T-helper 17 cell (primary cell): ENCODE measurements at places on chromosomes 12 and 14. TPM values are rescaled to one million over a fixed set of nuclear protein-coding genes. Genes with fewer than 3 reads are reported as not detected.

- H3K36me3 ChIP-seq: no peaks in the 10 kb centered on the region
- DNase-seq: no peak
- H3K27me3 ChIP-seq: no peaks in the 10 kb centered on the region
- no peaks in the 10 kb centered on the region for H3K4me1 ChIP-seq
Observed at GRCh38 chr14:38286452-38286851, 30.6 kb upstream of the CLEC14A start.

DNA sequence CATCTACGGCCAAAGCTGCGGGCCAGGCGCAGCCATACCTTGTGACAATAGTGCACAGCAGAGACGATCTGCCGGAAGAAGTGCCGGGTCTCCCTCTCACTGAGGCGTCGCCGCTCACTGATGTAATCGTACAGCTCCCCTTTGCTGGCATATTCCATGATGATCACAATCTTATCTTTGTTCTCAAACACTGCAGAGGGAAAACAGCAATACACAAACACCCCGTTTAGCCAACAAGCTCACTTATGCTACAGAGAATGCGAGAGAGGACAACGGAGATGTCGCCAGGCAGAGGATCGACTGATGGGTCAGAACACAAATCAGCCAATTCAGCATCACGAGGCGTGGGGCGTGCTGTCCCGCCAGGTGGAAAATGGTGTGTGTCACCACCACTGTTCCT lies 52.1 kb downstream of the NUAK1 start:
- no peak overlapping the region for H3K4me3 ChIP-seq
- peaks cover 49% of the 10 kb centered on the region for H3K27me3 ChIP-seq
- H3K4me1 ChIP-seq: no peaks in the 10 kb centered on the region
- no peak for DNase-seq

The ALX1 gene
- total RNA-seq: not detected

The GALNT9 gene
- total RNA-seq: not detected

DNA sequence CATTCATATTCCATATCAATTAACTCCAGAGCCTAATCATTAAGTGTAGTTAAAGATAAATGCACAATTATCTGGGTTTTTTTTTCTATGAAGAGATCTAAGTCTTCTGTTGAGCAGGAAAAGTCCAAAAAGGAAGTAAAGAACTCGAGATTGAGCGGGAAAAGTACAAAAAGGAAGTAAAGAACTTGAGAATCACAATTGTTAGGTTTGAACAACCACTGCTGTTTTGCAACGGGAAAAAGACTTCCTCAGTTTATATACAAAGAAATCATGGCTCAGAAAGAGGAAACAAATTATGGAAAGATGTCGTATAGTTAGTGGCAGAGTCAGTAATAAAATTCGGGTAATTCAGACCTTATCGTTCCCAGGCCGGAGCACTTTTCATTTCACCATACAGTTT lies 63.3 kb downstream of the PPP1R12A start:
- no peak overlapping the region for H3K4me3 ChIP-seq
- peaks cover 10% of the 10 kb centered on the region for H3K36me3 ChIP-seq
- DNase-seq: no peak

DNA sequence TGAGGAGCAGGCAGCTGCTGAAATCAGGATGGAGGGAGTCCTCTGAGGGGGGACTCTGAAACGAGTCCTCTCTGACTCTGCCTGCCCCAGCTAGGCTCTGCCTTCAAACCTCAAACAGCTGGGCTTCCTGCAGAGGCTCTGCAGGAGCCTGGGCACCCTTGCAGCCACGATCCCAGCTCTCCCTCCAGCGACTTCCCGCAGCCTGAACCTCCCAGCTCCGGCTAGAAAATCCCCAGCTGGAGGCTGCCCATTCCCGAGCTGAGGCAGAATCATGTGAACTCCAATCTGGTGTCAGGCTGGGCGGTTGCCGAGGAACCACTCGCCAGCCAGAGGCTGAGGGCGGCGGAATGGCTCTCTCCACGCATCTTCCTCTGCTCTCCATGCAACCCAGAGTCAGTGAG lies at the start of gene GPR68:
Gene GPR68 (minus strand): TSS at position 204 of the 401 bp plus-strand sequence. CDS start 9,654 bp downstream, outside the sequence.
- peaks cover 11% of the 10 kb centered on the region for H3K36me3 ChIP-seq
- H3K4me3 ChIP-seq: peak within 1 kb of the TSS; percentile 95
- peak within 1 kb of the TSS; percentile 86 for H3K27ac ChIP-seq
- no peak for DNase-seq
- peaks cover 73% of the 10 kb centered on the region for H3K4me1 ChIP-seq

DNA sequence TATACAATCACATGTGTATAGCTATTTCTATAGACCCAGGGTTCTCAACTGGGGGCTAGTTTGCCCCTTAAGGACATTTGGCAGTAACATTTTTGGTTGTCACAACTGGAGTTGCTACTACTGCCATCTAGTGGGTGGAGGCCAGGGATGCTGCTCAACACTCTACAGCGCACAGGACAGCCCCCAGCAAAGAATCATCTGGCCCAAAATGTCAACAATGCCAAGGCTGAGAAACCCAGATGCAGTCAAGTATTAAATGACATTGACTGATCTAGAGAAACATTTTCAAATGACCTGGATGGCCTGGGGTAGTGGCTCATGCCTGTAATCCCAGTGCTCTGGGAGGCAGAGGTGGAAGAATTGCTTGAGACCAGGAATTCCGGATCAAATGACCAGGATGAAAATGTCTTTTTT lies 5.8 kb downstream of the WSB2 start:
- no peak overlapping the region for H3K27ac ChIP-seq
- peak; percentile 48 for DNase-seq
- H3K36me3 ChIP-seq: peaks cover 6% of the 10 kb centered on the region
- peaks cover 34% of the 10 kb centered on the region for H3K4me1 ChIP-seq

The P2RX2 gene
- total RNA-seq: not detected

GRCh38 chr12:30698346-30698745 lies 2.7 kb upstream of the IPO8 start:
- H3K36me3 ChIP-seq: peaks cover 6% of the 10 kb centered on the region
- no peak for DNase-seq
- peaks cover 20% of the 10 kb centered on the region for H3K4me1 ChIP-seq
- no peaks in the 10 kb centered on the region for H3K27me3 ChIP-seq
- no peak overlapping the region for H3K27ac ChIP-seq

GRCh38 chr12:75471902-75472890 lies 8.4 kb upstream of the GLIPR1 start:
- H3K27me3 ChIP-seq: peaks cover 5% of the 10 kb centered on the region
- no peak overlapping the region for H3K27ac ChIP-seq
- H3K4me3 ChIP-seq: no peak overlapping the region
- H3K36me3 ChIP-seq: no peaks in the 10 kb centered on the region
- DNase-seq: no peak

DNA sequence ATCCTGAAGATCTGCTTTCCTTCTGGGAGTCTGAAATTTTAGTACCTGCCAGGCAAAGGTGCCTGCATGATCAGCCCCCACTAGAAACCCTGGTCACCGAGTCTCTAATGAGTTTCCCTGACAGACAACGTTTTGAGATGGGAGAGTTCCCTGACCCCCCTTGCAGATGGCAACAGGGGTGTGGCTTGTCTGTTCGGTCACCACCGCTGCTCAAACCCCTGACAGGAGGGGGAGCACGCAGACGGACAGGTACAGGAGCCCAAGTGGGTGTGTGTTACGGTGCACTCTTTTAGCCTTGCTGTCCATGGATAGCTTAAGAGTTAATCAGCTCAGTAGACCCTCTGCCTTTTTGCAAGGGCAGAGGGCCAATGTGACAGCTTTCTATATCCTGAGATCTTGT lies 19.3 kb upstream of the CDKN3 start:
- no peak overlapping the region for H3K27ac ChIP-seq
- H3K4me1 ChIP-seq: peaks cover 6% of the 10 kb centered on the region
- H3K4me3 ChIP-seq: no peak overlapping the region
- H3K36me3 ChIP-seq: no peaks in the 10 kb centered on the region

- H3K27me3 ChIP-seq: no peaks in the 10 kb centered on the region
- DNase-seq: no peak
- no peak overlapping the region for H3K4me3 ChIP-seq
- H3K4me1 ChIP-seq: peaks cover 34% of the 10 kb centered on the region
- H3K36me3 ChIP-seq: no peaks in the 10 kb centered on the region
Observed at GRCh38 chr14:89543425-89543790, 126.4 kb upstream of the FOXN3 start.

DNA sequence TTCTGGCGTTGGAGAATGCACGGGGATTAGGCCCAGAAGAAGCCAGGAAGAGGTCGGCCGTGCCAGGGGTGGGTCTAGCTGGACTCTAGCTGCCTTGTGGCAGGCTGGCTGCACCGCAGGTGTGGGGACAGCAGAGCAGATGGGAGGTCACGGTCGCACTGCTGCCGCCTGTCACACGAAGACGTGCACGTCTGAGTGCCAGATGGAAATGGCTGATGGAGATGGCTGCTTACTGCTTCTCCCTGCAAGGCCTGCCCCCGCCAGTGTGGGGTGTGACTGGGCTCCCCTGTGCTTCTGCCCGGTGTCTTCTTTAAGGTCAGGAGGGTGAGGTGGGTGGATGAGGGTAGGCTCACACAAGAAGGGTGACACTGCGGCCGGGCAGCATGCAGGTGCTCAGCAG lies 79.0 kb downstream of the MOK start:
- H3K4me1 ChIP-seq: no peaks in the 10 kb centered on the region
- no peaks in the 10 kb centered on the region for H3K27me3 ChIP-seq
- no peak for DNase-seq
- H3K4me3 ChIP-seq: no peak overlapping the region
- no peaks in the 10 kb centered on the region for H3K36me3 ChIP-seq

The AQP2 gene
- total RNA-seq: not detected

The GPR137C gene
- 0.70 TPM for total RNA-seq

- peaks cover 32% of the 10 kb centered on the region for H3K27me3 ChIP-seq
- no peaks in the 10 kb centered on the region for H3K36me3 ChIP-seq
- DNase-seq: no peak
- H3K4me3 ChIP-seq: peak overlapping the region; percentile 36
Observed at GRCh38 chr12:6310771-6311610, 509 bp downstream of the PLEKHG6 start.

- H3K27ac ChIP-seq: peak overlapping the region; percentile 11
- H3K27me3 ChIP-seq: peaks cover 36% of the 10 kb centered on the region
- H3K36me3 ChIP-seq: no peaks in the 10 kb centered on the region
Observed at GRCh38 chr12:110270125-110270962, 10.7 kb upstream of the ATP2A2 start.

DNA sequence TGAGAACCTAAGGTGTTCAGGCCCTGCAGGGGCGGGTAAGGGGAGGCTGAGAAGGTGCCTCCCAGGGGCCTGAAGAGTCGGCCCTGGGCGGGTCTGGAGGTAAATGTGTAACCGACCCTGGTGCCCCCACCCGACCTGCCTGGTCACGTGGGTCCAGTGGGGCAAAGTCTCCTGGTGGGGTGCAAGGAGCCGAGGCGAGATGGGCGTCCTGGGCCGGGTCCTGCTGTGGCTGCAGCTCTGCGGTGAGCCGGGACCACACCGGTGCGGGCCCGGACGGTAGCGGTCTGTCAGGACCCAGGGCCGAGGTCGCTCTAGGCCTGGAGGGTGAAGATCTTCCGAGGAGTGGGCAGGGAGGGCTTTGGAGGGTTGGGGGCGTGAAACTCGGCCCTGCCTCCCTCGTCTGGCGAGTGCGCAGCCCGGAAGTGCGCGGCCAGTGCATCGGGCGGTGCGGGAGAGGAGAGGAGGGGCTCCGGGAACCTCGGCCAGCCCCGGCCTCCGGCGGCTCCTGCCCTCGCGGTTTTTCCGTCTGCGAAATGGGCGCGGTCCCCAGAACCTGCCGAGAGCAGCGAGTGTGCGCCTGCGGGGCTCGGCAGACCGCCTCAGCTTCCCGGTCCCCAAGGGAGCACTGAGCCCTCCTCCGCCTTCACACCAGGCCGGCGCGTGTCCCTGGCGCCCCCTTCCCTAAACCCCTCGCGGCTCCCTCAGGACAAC lies at the start of gene AMN:
Gene AMN (plus strand): TSS at position 174 of the 711 bp plus-strand sequence. CDS start 26 bp downstream, at position 200.
- no peak within 1 kb of the TSS for H3K27ac ChIP-seq
- peak within 1 kb of the TSS; percentile 78 for H3K4me3 ChIP-seq
- no peaks in the 10 kb centered on the region for H3K36me3 ChIP-seq
- no peak for DNase-seq
- peaks cover 12% of the 10 kb centered on the region for H3K4me1 ChIP-seq
- peaks cover 13% of the 10 kb centered on the region for H3K27me3 ChIP-seq

The MMP17 gene
- not detected for total RNA-seq

The C12orf75 gene
- total RNA-seq: 33.2 TPM

DNA sequence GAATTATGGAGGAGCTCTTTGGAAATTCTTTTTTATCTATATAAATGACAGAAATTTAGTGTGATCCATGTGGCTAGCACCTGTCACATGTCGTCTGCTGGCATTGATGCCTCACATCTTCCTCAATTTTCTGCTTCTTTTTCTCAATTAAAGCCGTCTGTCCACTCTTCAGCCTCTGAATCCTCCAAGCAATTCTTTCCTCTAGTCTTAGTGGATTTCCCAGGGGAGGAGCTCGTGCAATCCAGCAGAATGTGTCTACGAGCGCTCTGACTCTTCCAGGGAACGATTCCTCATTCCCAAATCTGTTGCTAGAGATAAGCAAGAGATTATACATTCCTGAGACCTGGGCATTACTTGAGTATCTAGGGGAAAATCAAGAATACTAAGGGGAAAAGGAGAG lies 176.6 kb downstream of the EMP1 start:
- no peak overlapping the region for H3K27ac ChIP-seq
- peaks cover 34% of the 10 kb centered on the region for H3K27me3 ChIP-seq
- peaks cover 2% of the 10 kb centered on the region for H3K36me3 ChIP-seq
- DNase-seq: no peak

GRCh38 chr12:52708010-52708409 lies 4.7 kb upstream of the KRT77 start:
- H3K36me3 ChIP-seq: no peaks in the 10 kb centered on the region
- H3K4me3 ChIP-seq: no peak overlapping the region
- H3K27me3 ChIP-seq: peaks cover 32% of the 10 kb centered on the region
- no peak for DNase-seq

- H3K27ac ChIP-seq: no peak overlapping the region
- no peak overlapping the region for H3K4me3 ChIP-seq
- H3K27me3 ChIP-seq: peaks cover 32% of the 10 kb centered on the region
- no peaks in the 10 kb centered on the region for H3K4me1 ChIP-seq
- H3K36me3 ChIP-seq: no peaks in the 10 kb centered on the region
Observed at GRCh38 chr14:81567302-81567701, 33.6 kb upstream of the SEL1L start.

DNA sequence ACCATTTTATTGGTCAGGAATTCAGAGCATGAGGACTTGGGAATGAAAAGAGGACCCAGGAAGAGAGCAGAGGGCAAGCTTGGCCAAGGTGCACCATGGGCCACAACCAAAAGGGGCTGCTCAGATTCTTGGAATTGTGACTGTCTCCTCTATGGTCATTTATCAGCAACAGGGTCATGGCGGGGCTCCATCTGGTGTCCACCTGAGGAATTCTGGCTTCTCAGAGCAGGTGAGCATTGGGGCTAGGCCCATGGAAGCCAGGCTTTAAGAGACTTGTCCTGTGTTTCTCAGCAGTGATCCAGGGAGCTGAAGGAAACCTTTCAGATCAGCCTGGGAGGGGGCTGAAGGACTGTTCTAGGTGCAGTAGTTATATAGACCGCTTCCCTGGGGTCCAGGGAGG lies 2.6 kb upstream of the RIN3 start:
- H3K36me3 ChIP-seq: no peaks in the 10 kb centered on the region
- peaks cover 14% of the 10 kb centered on the region for H3K4me1 ChIP-seq
- peaks cover 6% of the 10 kb centered on the region for H3K27me3 ChIP-seq
- no peak for DNase-seq
